ENCODE measurements at places on chromosomes 1 and 21.

GRCh38 chr1:201481761-201482493 is 12.9 kb upstream of the PHLDA3 start:
- H3K27ac ChIP-seq = no peak overlapping the region
- peaks cover 3% of the 10 kb centered on the region for H3K27me3 ChIP-seq
- peak; percentile 80 for DNase-seq

DNA sequence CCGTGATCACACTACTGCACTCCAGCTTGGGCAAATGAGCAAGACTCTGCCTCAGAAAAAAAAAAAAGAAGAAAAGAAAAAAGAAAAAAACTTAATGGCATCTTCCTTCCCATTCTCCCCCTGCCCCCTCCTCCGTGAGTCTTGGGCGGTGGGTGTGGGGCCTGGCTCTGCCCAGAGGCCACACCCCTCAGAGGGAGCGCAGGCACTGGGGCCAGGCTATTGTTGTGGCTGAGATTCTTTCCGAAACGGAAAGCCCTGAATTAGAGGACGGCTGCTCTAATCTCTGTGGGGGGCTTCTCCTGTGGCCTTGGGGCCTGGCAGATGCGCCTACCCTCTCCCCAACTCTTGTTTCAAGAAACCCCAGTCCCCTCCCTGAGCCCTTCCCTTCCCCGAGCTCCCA is 4.1 kb upstream of the FAM110D start:
- H3K27me3 ChIP-seq = peaks cover 23% of the 10 kb centered on the region
- H3K27ac ChIP-seq = no peak overlapping the region
- H3K4me3 ChIP-seq = no peak overlapping the region
- no peaks in the 10 kb centered on the region for H3K4me1 ChIP-seq
- H3K36me3 ChIP-seq = no peaks in the 10 kb centered on the region

GRCh38 chr1:224540535-224540934 is 75.6 kb upstream of the CNIH3 start:
- no peak overlapping the region for H3K4me3 ChIP-seq
- no peaks in the 10 kb centered on the region for H3K36me3 ChIP-seq
- DNase-seq = no peak
- H3K4me1 ChIP-seq = no peaks in the 10 kb centered on the region

DNA sequence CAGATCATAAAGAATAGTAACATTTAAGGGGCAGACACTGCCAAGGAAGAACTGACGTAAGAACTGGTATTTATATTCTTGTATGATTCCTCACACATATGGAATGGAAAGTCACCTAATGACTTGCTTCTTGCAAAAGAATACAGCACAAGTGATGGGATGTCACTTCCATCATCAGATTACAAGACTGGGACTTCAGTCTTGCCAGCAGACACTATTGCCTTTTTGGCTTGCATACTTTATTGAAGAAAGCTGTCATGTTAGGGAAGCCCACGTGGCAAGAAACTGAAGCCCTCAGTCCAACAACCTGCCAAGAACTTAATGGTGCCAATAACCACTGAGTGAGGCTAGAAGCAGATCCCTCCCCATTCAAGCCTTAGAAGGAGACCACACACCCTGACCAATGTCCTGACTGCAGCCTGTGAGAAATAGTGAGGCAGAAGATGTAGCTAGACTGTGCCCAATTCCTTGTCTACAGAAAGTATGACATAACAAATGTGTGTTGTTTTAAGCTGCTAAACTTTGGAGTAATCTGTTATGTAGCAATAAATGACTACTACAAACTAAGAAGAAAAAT is 12.0 kb downstream of the EGLN1 start:
- no peak overlapping the region for H3K4me3 ChIP-seq
- H3K27me3 ChIP-seq = no peaks in the 10 kb centered on the region
- peaks cover 23% of the 10 kb centered on the region for H3K36me3 ChIP-seq
- no peak overlapping the region for H3K27ac ChIP-seq
- no peak for DNase-seq

DNA sequence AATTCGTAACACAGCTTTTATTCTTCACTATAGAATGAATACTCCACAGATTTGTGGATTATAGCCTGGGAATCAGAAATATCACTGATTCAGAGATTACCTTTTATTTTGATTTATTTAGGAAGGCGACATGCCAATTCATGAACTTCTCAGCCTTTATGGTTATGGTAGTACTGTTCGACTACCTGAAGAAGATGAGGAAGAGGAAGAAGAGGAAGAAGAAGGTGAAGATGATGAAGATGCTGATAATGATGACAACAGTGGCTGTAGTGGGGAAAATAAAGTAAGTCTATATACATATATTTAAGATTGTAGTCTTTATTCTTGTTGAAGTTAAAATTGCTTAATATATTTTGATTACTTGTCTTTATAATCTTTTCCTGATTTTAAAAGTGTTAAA is 33.1 kb downstream of the MIER1 start:
- H3K4me1 ChIP-seq = peaks cover 10% of the 10 kb centered on the region
- no peak overlapping the region for H3K4me3 ChIP-seq
- H3K27me3 ChIP-seq = no peaks in the 10 kb centered on the region
- H3K27ac ChIP-seq = peak overlapping the region; percentile 16
- no peak for DNase-seq

- peak overlapping the region; percentile 1 for H3K27ac ChIP-seq
- no peak for DNase-seq
- peaks cover 2% of the 10 kb centered on the region for H3K36me3 ChIP-seq
- H3K4me3 ChIP-seq = peak overlapping the region; percentile 94
- H3K4me1 ChIP-seq = peaks cover 23% of the 10 kb centered on the region
These were observed 1.7 kb downstream of the SOAT1 start for GRCh38 chr1:179295164-179295755.

- DNase-seq = peak; percentile 3
- no peak overlapping the region for H3K27ac ChIP-seq
- peaks cover 25% of the 10 kb centered on the region for H3K27me3 ChIP-seq
- peaks cover 3% of the 10 kb centered on the region for H3K36me3 ChIP-seq
These were observed 971 bp upstream of the GNG4 start for GRCh38 chr1:235650341-235651169.

- peaks cover 9% of the 10 kb centered on the region for H3K4me1 ChIP-seq
- H3K36me3 ChIP-seq = no peaks in the 10 kb centered on the region
- H3K4me3 ChIP-seq = no peak overlapping the region
- no peaks in the 10 kb centered on the region for H3K27me3 ChIP-seq
- H3K27ac ChIP-seq = no peak overlapping the region
- DNase-seq = no peak
These were observed 75.8 kb downstream of the RHOU start for GRCh38 chr1:228810878-228811711.

GRCh38 chr1:61496501-61496900 is 228.4 kb downstream of the TM2D1 start:
- no peak for DNase-seq
- no peak overlapping the region for H3K27ac ChIP-seq
- peaks cover 2% of the 10 kb centered on the region for H3K27me3 ChIP-seq
- no peaks in the 10 kb centered on the region for H3K36me3 ChIP-seq
- no peak overlapping the region for H3K4me3 ChIP-seq
- no peaks in the 10 kb centered on the region for H3K4me1 ChIP-seq

- H3K4me1 ChIP-seq = no peaks in the 10 kb centered on the region
- DNase-seq = no peak
- H3K4me3 ChIP-seq = no peak overlapping the region
- no peak overlapping the region for H3K27ac ChIP-seq
These were observed 47.1 kb downstream of the C8A start for GRCh38 chr1:56901716-56902115.

DNA sequence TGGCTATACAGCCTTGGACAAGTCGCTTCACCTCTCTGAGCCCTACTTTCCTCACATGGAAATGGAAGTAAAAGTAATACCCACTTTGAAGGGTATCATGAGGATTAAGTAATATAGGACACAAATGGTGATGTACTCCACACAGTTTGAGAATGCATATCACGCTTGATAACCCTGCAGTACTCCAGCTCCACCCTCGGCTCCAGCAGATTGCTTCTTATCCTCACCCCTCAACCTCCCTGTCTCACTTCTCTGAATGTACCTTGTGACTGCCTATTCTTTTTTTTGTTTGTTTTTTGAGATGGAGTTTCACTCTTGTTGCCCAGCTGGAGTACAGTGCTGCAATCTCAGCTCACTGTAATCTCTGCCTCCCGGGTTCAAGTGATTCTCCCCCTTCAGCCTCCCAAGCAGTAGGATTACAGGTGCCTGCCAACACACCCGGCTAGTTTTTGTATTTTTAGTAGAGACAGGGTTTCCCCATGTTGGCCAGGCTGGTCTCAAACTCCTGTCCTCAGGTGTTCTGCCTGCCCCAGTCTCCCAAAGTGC is 55.5 kb downstream of the LDLRAD2 start:
- no peak overlapping the region for H3K4me3 ChIP-seq
- peaks cover 19% of the 10 kb centered on the region for H3K4me1 ChIP-seq
- peak overlapping the region; percentile 63 for H3K27ac ChIP-seq
- no peaks in the 10 kb centered on the region for H3K36me3 ChIP-seq

- H3K4me3 ChIP-seq = no peak overlapping the region
- no peak overlapping the region for H3K27ac ChIP-seq
- H3K36me3 ChIP-seq = peaks cover 3% of the 10 kb centered on the region
- peaks cover 13% of the 10 kb centered on the region for H3K4me1 ChIP-seq
These were observed 192.2 kb downstream of the DYRK1A start for GRCh38 chr21:37558676-37559211.

DNA sequence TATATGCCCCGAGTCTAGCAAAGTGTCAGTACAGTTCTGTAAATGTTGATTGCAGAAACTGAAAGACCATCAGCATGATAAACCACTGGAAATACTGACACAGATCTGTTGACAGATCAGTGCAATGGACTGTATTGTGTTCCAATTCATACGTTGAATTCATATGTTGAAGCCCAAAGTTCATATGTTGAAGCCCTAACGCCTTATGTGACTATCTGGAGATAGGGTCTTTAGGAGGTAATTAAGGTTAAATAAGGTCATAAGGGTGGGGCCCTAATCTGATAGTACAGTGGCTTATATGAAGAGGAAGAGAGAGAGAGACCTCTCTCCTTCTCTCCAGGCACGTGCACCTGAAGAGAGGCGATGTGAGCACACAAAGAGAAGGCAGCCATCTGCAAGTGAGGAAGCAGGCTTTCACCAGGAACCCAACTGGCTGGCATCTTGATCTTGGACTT is 144.7 kb downstream of the MRPL39 start:
- no peak overlapping the region for H3K4me3 ChIP-seq
- peak overlapping the region; percentile 74 for H3K27ac ChIP-seq
- H3K4me1 ChIP-seq = peaks cover 10% of the 10 kb centered on the region
- H3K36me3 ChIP-seq = peaks cover 5% of the 10 kb centered on the region
- no peak for DNase-seq

DNA sequence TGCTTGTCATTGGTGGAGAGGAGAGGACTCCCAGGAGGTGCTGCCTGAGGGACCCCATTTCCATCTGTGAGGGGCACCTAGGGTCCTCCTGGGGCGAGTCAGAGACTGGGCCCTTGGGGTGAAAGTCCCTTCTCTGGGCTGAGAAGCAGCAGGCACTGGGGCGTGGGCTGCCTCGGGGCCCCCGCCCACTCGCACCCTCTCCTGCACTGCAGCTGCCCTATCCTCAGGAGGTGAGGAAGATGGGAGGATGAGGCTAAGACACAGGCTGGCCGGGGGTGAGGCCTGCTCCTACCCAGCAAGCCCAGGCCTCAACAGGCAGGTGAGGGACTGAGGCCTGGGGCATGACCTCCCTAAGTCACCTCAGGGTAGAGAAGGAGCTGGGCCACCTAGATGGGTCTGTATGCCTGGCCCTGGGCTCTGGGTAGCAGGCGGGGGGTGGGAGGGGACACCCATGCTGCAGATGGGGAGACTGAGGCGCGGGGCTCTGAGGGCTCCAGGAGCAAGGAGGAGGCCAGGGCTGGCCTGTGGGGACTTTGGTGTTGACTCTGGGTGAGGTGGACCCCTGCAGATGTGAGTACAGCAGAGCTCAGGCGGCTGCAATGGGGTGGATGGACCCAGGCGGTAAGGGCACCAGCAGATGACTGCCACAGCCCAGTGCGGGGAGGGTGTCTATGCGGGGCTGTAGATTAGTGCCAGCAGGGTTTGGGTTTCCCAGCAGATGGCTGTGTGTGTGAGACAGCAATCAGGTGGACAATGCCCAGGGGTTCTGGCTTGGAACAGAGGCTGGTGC is 10.4 kb upstream of the ZNF669 start:
- H3K27me3 ChIP-seq = peaks cover 13% of the 10 kb centered on the region
- DNase-seq = no peak
- H3K27ac ChIP-seq = no peak overlapping the region
- peak overlapping the region; percentile 27 for H3K4me3 ChIP-seq

GRCh38 chr1:106861110-106861509 is 195.4 kb upstream of the PRMT6 start:
- H3K4me1 ChIP-seq = no peaks in the 10 kb centered on the region
- H3K27me3 ChIP-seq = no peaks in the 10 kb centered on the region
- no peak overlapping the region for H3K27ac ChIP-seq
- DNase-seq = no peak
- H3K36me3 ChIP-seq = no peaks in the 10 kb centered on the region
- no peak overlapping the region for H3K4me3 ChIP-seq

- DNase-seq = no peak
- H3K4me1 ChIP-seq = no peaks in the 10 kb centered on the region
- peaks cover 4% of the 10 kb centered on the region for H3K27me3 ChIP-seq
- H3K4me3 ChIP-seq = no peak overlapping the region
- H3K27ac ChIP-seq = no peak overlapping the region
These were observed 86.5 kb upstream of the TNR start for GRCh38 chr1:175829845-175830244.

DNA sequence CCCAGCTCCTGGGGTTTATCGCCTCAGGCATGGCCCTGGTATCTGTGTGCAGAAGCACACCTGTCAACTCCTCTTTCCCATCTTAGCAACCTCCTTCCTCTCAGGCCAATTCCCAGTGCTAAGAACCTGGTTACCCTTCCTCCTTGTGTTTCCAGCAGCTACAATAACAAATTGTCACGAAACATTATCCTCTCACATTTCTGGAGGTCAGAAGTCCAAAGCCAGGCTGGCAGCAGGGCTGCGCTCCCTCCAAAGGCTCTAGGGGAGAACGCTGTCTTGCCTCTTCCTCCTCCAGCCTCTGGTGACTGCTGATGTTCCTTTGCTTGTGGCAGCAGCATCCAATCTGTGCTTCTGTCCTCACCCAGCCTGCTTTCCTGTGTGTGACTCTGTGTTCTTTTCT is 10.7 kb upstream of the MRPS14 start:
- H3K4me3 ChIP-seq = no peak overlapping the region
- peaks cover 7% of the 10 kb centered on the region for H3K4me1 ChIP-seq
- no peak overlapping the region for H3K27ac ChIP-seq
- no peaks in the 10 kb centered on the region for H3K36me3 ChIP-seq
